Astrocyte (in vitro differentiated cells and primary cell): ENCODE measurements at places on chromosomes 5 and 9. TPM values are rescaled to one million over a fixed set of nuclear protein-coding genes. Genes with fewer than 3 reads are reported as not detected.

TUSC1 gene
- 1.9 and 2.7 TPM in 2 replicates for total RNA-seq

TRIM36 gene
- total RNA-seq, result 4.4 and 5.9 TPM in 2 replicates

TRUB2 gene
- total RNA-seq, result 26.6 and 27.9 TPM in 2 replicates

PCDHA12 gene
- total RNA-seq, result 13.8 and 16.0 TPM in 2 replicates

IGIP gene
- total RNA-seq, result 2.4 and 2.6 TPM in 2 replicates

MOB3B gene
- 2.8 and 3.9 TPM in 2 replicates for total RNA-seq

PNPLA7 gene
- total RNA-seq, result 2.6 and 2.9 TPM in 2 replicates

PCDHGB2 gene
- total RNA-seq, result 1.4 TPM in 2 replicates
